ENCODE measurements at places on chromosomes 12 and 14.

DNA sequence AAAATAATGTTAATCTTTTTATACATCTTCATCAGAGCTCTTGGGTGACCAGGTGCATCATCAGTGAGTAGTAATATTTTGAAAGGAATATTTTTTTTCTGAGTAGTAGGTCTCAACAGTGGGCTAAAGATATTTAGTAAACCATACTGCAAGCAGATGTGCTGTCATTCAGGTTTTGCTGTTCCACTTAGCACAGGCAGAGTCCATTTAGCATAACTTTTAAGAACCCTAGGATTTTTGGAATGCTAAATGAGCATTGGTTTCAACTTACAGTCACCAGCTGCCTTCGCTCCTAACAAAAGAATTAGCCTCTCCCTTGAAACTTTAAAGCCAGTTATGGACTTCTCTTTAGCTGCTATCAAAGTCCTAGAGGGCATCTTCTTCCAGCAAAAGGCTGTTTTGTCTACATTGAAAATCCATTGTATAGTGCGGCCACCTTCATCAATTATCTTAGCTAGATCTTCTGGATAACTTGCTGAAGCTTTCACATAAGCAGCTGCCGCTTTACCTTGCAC is 24.6 kb downstream of the RIMKLB start:
- no peak for DNase-seq

GRCh38 chr14:36863271-36863670 is 201.6 kb downstream of the PAX9 start:
- DNase-seq, result no peak

GRCh38 chr14:89194376-89194775 is 222.7 kb downstream of the FOXN3 start:
- DNase-seq, result no peak

GRCh38 chr14:32319368-32320049 is 9.6 kb upstream of the AKAP6 start:
- DNase-seq, result no peak

- no peak for DNase-seq
Observed at GRCh38 chr12:92506460-92506859, 196.3 kb upstream of the PLEKHG7 start.

- no peak for DNase-seq
Observed at GRCh38 chr12:57176139-57176477, 28.7 kb upstream of the LRP1-AS start.

- DNase-seq, result no peak
Observed at GRCh38 chr14:34710744-34711143, 3.6 kb downstream of the CFL2 start.

GRCh38 chr12:18439541-18439940 is 178.2 kb downstream of the PIK3C2G start:
- DNase-seq, result no peak

GRCh38 chr14:49770212-49770817 is 2.4 kb downstream of the KLHDC2 start:
- no peak for DNase-seq

- DNase-seq, result peak; percentile 93
Observed at GRCh38 chr12:47808050-47808449, 11.7 kb downstream of the HDAC7 start.

- DNase-seq, result no peak
Observed at GRCh38 chr12:46627686-46628085, 198.1 kb downstream of the SLC38A4 start.

- no peak for DNase-seq
Observed at GRCh38 chr12:617304-617915, 45.8 kb downstream of the NINJ2 start.

GRCh38 chr12:7959278-7959677 is 23.3 kb upstream of the SLC2A3 start:
- DNase-seq, result no peak

- no peak for DNase-seq
Observed at GRCh38 chr14:44649061-44649460, 142.0 kb upstream of the FSCB start.

DNA sequence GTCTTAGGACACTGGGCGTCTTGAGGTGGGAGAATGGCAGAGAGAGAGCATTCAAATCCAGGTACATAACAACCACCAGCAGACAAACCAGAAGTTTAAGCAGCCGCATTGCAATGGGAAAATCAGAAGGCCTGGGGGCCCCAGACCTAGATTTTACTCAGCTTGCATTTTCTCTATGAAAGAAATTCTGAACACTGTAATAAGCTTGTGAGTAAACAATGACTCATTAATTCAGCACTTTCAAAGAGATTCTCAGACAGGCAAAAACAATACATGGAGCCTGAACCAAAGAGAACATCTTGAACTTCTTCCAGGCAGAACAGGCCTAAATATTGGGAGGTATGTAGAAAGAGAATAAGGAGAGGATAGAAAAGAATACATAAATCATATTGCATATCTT is 69.8 kb upstream of the IFNG-AS1 start:
- no peak for DNase-seq

GRCh38 chr12:130524759-130525158 is 187.1 kb downstream of the PIWIL1 start:
- no peak for DNase-seq

DNA sequence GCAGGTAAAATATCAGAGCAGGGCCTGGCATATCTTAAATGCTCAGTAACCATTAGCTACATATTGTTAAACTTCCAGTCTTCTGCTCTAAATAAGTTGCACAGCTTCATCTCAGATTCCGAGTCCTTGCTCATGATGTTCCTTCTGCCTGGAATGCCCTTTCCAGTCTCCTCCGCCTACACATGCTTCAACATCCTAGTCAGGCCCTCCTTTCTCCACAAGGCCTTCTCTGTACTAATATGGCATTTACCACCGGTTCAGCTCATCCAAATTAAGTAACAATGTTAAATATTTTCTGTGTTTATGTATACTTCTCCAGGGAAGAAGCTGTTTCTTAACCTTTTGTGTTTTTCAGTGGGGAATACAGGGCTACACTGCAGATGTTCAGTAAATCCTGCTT is 8.5 kb downstream of the DHH start:
- no peak for DNase-seq

GRCh38 chr14:84532016-84532415 is 997.9 kb upstream of the FLRT2 start:
- no peak for DNase-seq

DNA sequence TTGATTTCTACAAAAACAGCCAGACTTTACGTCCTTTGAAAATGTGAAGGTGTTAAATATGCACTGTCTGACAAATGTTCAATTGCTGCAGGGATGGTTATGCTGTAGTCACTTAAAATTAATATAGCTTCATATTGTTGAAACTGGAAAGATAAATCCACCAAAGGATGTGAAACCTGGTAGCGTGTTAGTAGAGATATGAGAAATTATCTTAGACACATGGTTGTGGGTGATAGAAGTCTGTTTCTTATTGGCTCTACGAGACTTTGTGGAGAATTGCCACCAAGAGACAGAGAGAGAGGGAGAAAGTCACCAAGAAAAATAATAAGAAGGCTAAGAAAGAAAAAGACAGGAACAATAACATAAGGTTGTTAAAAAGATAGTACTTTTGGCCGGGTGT is 2.6 kb upstream of the CAPRIN2 start:
- DNase-seq, result no peak

DNA sequence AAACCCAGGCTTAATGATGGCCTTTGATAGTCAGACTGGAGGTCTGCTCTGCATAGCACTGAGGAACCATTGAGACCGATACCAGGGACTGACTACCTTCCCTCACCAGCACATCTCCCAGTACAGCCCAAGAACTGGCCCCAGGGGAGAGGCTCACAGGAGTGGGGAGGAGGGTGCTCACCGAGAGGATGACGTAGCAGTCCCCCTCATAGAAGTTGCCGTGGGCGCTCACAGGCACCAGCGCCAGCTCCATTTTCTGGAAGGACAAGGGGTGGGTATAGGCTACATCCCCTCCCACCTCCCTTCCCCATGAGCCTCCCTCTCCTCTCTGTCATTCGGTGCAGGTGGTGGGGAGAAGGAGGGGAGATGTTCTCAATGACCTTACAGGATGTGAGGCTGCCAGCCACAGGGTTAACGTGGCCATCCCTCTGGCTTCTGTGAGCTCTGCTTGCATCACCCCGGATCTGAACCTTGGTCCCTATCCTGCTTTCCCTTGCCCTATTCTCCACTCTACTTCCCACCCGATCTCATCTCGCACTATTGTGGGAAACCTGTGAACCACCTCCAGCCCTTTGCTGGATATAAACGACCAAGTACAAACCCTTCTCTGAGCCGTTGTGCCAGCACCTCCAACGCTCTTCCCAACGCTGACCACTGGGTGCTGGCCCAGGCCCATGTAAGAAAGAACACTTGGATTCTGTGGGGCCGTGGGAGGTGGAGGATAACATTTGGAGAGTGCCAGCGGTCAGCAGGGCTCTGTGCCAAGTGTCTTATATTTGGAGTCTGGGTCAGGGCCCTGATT is 4.4 kb downstream of the AVIL start:
- DNase-seq, result no peak

GRCh38 chr14:49582113-49582977 is 3.8 kb downstream of the RPS29 start:
- no peak for DNase-seq

GRCh38 chr14:104689109-104689880 is at the start of gene INF2:
Gene INF2 (plus strand): TSS chr14:104689618. CDS start chr14:104701366, 11,748 bp downstream.
- peak; percentile 58 for DNase-seq

GRCh38 chr12:89370850-89371249 is 18.5 kb upstream of the DUSP6 start:
- DNase-seq, result no peak

- DNase-seq, result no peak
Observed at GRCh38 chr12:24864796-24865125, 84.1 kb downstream of the BCAT1 start.

GRCh38 chr14:85413836-85414526 is 116.0 kb upstream of the FLRT2 start:
- no peak for DNase-seq

DNA sequence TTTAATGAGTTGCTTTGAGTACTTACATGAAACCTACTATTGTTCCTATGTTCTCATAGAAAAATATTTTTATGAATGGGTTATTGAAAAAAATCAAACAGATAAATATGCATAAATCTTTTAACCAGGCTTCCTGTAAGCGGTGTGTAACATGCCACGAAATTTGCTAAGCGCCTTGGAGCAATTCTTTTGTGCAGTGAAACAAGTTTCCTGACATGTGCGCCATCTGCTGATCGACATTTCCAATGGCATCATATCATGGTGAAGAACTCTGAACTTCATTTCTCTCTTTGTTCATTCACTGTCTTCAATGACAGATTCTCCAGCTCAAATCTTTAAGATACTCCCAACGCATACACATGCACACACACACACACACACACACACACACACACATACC is 145.6 kb upstream of the NAV3 start:
- DNase-seq, result no peak

DNA sequence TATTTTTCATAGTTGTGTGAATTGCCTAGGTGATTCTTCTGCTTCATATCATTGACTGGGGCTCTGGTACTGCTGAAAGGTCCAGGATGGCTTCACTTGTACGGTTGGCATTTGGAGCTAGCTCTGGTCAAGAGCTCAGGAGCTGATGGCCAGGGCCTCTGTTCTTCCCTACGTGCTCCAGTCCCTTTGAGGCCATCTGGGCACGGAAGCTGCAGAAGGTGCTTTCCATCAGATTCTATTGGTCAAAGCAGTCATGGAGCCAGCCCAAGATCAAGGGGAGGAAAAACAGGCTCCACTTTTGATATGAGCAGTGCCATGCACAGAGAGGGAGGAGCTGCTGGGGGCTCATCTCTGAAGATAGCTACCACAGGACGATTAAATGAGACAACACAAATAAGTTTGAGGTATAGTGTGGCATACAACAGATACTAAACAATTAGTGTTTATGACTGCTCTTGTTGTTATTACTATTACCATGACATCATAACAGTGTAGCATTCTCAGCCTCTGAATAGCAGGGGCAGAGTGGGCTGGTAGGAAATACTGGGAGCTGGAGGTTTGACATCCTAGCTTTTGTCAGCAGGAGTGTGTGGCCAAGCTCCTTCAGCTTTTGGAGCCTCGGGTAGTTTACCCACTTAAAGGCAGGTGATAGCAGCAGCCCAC is 10.4 kb downstream of the KRT83 start:
- DNase-seq, result no peak

- DNase-seq, result no peak
Observed at GRCh38 chr12:24109381-24110039, 160.0 kb upstream of the SOX5 start.

DNA sequence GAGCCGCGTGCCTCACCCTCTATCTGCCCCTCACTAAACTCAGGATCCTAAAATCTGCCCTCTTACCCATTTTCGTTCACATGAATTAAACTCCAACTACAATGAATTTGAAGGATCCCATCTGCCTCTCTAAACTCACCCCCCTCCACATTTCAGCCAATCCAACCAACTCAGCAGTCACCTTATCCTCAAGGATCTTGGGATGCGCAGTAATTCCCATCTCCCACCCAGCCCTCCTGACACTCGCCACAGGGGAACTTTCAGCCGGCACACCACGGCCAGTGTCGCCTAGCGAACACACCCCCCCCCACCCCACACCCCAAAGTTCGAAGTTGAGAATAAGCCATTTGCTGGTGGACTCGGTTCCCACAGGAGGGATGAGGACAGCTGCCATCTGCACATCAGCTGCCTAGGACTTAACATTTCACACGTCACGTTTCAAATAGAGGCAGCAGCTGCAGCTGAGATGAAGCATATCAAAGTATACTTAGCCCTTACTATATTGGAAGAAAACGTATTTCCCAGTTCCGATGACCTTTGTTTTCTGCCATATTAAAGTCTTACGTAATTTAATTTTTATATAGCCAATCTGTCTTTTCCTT is 8.7 kb upstream of the SELPLG start:
- DNase-seq, result no peak

GRCh38 chr14:102225936-102226335 is 79.0 kb downstream of the MOK start:
- DNase-seq, result no peak

- no peak for DNase-seq
Observed at GRCh38 chr14:73842201-73842600, 9.4 kb upstream of the PTGR2 start.

DNA sequence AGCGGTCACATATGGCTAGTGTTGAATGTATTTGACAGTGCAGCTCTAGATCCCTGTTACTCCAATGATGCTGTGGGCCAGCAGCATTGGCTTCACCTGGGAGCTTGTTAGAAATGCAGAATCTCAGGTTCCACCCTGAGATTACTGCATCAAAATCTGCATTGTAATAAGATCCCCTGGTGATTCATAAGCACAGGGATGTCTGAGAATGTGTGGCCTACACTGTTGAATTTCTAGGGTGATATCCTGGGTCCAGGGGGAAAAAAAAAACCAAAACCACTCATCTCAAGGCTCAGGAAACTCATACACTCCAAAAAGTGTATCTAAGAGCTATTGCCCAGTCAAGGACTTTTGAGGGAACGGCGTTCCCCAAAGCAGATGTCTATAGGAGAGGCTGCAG is 196.8 kb downstream of the PPM1H start:
- DNase-seq, result no peak

- no peak for DNase-seq
Observed at GRCh38 chr12:128844031-128844635, 9.1 kb upstream of the GLT1D1 start.

DNA sequence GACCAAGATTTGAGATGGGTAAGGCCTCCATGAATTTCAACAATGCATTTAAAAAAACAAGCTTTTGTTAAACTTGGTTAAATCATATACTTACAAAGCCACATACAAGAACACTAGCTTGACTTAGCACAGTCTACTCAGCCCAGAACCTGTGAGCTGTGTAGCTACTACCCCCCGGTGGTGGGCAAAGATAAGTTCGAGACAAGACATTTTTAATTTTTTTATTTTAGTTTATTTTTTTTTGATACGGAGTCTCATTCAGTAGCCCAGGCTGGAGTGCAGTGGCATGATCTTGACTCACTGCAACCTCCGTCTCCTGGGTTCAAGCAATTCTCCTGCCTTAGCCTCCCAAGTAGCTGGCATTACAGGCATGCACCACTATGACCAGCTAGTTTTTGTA is 3.7 kb upstream of the NECAP1 start:
- DNase-seq, result peak; percentile 81

Data from CD4-positive, alpha-beta T cell treated with Interleukin-10 for 1 hour (primary cell).